Stimulated activated CD4-positive, alpha-beta T cell treated with anti-CD3 and anti-CD28 coated beads, TNF-alpha, amount 100 ng/mL, for 4 hours (primary cell): ENCODE measurements at places on chromosomes 2 and 18.

- no peak for DNase-seq
Measured at GRCh38 chr2:241269707-241270520, 45.6 kb downstream of the HDLBP start.

- no peak for DNase-seq
Measured at GRCh38 chr2:8592736-8593135, 89.1 kb upstream of the ID2 start.

DNA sequence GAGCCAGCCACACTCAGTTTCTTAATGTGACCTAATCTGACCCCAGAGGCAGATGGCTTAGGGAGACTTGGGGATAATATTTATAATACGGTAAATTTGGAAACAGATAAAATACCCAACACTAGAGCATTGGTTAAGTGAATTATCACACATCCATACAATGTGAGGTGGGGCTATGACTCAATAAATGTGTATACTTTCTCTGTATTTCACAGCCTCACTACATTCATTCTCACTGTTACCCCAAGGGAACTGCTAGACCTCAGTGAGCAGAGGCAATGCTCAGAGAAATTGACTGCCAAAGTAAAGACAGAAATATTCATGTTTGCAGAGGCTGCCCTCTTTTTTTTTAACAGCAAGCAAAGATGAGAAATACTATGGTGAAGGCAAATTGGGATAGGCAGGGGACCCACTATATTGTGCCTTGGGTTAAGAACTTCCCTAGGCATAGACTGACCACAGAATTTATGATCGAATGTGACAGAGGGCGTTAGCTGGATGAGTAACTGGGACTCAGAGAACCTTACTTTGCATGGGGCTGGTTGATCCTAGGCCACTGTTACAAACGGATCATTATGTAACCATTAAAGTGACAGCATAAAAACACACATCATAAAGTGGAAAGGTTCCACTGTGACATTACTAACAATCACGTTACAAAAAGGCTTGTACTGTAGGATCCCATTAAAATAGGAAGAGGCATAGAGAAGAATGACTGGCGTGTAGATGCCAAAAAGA, 246.0 kb upstream of the LYPD1 start:
- no peak for DNase-seq

DNA sequence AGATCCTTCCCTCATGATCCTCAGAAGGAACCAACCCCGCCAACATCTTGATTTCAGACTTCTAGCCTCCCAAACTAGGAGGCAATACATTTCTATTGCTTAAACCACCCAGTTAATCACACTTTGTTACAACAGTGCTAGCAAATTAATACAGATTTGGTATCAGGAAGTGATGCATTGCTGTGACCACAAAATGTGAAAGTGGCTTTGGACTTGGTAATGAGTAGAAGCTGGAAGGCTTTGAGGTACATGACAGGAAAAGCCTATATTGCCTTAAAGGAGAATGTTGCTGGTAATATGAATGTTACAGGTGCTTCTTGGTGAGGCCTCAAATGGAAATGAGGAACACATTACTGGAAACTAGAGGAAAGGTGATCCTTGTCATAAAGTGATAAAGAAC, 260.3 kb downstream of the SATB2 start:
- no peak for DNase-seq

- no peak for DNase-seq
Measured at GRCh38 chr2:27803046-27803445, 31.5 kb downstream of the MRPL33 start.

GRCh38 chr2:198653311-198653710, 804.4 kb downstream of the SATB2 start:
- no peak for DNase-seq

- no peak for DNase-seq
Measured at GRCh38 chr18:58438161-58438957, 190.5 kb downstream of the ALPK2 start.

GRCh38 chr2:3461801-3462492, 57.4 kb downstream of the ADI1 start:
- DNase-seq = peak; percentile 11
